ENCODE measurements at places on chromosomes 7 and 10.

DNA sequence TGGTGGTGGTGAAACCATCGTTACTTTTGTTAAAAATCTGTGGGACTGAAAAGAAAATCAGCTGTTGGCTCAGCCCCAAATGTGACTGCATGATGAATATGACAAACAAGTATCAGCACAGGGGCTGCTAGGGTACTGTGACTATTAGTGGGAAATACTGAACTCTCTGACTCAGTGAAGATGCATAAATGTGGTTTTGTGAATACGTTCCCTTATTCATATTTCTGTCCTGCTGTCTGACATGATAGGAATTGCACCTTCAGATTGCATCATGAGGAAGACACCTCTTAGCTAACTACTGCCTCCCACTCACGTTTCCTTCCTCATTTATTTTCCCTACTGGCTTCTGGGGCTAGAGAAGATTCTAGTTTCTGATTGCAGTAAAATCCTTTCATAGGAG lies 1.4 kb downstream of the CLEC5A start:
- no peak for DNase-seq

DNA sequence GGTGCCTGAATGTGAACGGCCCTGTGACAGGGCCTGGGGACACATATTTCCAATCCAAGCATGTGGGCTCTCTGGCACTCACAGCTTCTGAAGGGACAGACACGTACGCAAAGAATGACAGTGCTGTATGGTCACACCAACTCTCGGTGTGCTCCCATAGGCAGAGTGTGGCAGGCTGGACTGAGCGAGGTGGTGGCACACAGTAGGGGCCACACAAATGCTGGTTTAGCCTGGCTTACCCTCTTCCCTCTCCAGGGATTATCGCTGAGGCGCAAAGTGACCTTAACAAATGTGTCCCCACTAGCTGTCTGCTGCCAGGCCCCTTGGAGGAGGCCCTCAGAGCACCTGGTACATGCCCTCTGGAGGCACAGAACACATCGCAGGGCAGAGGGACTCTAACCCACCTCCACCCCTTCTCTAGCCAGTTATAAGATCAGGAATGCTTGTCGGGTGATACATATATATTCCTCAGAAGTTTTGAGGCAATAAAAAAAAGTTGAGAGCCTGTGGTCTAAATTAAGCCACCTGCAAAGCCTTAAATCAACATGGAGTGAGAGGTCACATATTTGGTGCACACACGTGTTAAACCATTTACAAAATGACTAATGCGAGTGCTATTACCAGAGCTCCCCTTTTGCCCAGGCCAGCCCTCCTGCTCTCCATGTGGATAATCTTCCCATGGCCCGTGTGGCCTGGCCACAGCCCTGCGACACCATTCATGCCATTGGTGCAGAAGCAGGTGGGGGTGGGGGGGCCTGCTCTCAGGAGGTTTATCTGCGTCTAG lies 262.8 kb upstream of the GRB10 start:
- DNase-seq: peak; percentile 63

DNA sequence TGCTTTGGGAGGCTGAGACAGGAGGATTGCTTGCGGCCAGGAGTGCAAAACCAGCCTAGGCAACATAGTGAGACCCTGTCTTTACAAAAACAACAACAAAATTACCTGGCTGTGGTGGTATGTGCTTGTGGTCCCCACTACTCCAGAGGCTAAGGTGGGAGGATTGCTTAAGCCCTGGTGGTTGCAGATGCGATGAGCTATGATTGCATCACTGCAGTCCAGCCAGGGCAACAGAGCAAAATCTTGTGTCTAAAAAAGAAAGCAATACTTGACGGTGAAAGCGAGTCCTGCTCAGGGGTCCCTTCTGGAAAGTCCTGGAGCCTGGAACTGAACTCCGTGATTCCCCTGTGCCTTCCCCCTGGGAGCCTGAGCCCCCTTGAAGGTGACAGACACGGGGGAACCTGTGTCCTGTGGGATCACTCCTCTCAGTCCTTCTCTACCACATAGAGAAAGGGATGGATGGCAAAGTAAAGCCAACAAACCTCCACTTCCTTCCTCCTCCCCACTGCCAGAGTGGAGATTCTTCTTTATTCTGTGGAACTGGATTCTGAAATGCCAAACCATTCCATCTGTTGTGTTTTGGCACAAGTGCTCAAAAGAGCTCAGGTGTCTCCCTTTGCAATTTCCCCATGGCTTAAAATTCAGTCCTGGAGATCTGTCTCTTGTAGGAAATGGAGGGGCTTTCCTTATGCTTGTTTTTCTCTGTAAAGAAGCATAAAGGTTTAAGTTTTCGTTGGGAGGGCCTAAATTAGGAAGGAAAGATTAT lies 50.6 kb downstream of the KIAA1217 start:
- DNase-seq: no peak

GRCh38 chr7:153584132-153584531 lies 468.1 kb upstream of the DPP6 start:
- DNase-seq: no peak

GRCh38 chr10:13712837-13713581 lies 126.2 kb downstream of the PRPF18 start:
- peak; percentile 97 for DNase-seq

DNA sequence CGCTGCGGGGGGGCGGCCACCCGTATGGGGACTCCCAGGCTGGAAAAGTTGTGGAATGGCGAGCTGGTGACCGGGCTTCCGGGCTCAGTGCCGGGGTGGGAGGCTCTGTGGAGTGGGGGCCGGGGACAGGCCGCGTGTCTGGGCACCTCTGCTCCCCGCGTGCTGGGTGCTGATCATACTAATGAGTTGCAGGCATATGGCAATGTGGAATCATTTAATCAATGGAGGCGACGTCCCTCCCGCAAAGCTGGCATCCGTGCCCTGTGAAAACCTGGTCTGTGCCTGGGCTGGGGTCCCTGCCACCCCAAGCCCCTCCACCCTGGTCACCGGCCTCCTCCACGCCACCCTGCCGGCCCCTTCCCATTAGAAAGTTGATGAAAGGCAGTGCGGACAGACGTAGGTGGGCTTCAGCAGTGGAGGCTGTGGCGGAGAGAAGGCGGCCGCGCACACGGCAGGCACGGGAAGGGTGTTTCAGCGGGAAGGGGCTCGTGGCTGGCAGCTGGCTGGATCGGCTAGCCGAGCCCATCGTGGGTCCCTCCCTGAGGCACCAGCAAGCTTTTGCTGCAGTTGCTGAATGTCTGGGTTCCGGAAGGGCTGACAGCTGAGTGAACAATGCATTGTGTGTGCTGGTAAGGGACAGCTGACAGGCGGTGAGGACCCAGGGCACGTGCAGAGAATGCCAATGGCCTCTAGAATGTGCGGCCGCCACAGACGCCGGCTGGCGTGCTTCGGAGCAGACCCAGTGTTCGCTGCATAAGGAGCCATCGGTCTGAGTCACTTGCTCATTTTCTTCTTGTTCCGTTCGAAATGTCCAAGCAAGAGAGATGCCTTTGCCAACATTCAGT lies 1.5 kb downstream of the ADGRA1 start:
- no peak for DNase-seq

DNA sequence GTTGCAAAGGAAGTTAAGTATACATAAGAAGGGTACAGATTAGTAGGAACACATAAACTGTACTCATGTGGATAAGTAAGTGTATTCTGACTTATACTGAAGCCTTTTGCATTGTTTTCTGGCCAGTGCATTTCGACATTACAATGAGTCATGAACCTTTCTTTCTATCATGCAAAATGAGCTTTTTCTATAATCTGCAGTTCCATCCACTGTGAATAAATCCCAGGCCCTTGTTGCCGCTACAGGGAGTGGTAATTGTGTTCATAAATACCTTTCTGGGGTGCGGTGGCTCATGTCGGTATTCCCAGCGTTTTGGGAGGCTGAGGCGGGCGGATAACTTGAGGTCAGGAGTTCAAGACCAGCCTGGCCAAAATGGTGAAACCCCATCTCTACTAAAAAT lies 858.3 kb downstream of the GRM8 start:
- DNase-seq: peak; percentile 2

DNA sequence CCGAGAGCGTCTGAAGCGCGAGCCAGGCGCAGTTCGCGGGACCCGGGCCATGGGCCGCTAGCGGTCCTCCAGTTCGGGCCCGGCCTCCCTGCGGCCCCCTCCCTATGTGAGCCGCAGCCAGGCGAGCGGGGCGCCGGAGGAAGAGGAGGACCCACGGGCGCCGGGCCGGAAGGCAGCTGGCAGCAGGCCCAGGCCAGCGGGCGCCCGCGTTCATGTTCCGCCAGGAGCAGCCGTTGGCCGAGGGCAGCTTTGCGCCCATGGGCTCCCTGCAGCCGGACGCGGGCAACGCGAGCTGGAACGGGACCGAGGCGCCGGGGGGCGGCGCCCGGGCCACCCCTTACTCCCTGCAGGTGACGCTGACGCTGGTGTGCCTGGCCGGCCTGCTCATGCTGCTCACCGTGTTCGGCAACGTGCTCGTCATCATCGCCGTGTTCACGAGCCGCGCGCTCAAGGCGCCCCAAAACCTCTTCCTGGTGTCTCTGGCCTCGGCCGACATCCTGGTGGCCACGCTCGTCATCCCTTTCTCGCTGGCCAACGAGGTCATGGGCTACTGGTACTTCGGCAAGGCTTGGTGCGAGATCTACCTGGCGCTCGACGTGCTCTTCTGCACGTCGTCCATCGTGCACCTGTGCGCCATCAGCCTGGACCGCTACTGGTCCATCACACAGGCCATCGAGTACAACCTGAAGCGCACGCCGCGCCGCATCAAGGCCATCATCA lies 1.1 kb downstream of the ADRA2A start:
- DNase-seq: no peak

Measured in fibroblast of the aortic adventitia (primary cell).